ENCODE measurements at places on chromosomes 11 and 22. TPM values are rescaled to one million over a fixed set of nuclear protein-coding genes. Genes with fewer than 3 reads are reported as not detected.

DNA sequence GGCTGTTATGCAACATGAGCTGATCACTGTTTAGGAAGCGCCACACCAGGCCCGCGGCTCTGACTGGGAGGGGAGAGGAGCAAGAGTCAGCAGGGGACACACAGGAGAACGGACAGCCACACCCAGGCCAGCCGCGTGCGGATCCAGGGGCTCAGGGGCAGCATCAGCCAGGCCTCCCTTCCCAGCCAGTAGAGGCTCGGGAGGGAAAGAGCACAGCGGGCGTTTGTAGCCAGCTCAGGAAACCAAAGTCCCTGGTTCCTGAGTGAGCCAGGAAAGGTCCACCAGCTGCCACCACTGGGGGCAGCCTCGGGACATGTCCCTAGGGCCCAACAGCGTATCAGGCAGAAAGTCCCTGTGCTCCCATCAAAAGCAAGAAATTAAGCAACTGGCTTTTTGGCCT lies 71.8 kb upstream of the PITPNB start:
- DNase-seq, result peak; percentile 95
- H3K27me3 ChIP-seq, result no peaks in the 10 kb centered on the region
- H3K36me3 ChIP-seq, result no peaks in the 10 kb centered on the region
- no peak overlapping the region for H3K27ac ChIP-seq
- H3K4me3 ChIP-seq, result no peak overlapping the region

HTR3B gene
- not detected for total RNA-seq

DNA sequence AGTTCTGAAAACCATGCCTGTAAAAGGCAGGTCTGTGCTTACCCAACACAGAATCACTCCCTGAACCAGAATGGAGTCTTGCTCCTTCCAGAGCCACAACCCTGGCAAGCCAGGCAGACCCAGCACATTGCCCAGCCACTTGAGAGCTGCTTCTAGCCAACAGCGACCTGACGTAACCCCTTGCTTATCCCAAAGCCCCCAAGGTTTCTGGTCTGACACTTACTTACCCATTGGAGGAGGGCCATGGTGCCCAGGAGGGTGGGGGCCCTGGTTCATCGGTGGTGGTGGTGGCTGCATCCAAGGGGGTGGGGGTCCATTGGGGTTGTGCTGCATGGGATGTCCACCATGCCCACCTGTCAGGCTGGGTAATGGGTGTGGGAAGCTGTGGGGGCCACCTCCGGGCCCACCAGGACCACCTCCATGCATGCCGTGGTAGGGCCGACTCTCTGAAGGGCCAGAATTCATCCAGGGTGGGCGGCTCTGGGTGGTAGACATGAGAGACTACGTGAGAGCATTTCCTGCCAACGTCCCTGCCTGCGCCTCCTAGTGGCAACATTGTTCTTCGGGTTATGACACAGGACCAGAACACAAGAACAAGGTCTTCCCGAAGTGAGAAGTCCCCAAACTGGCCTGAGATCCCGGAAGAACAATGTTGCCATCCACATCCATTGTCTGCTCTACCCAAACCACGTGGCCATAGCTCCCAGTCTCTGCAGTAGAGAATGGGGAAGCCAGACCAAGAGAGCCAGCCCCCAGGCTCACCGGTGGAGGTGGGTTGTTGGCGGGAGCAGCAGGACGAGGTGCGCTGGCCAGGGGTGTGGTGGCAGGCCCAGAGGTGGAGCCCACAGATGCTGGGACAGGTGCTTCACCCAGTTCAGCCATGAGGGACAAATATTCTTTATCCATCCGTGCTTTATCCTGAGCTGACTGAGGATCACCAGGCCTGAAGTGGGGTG lies 7.8 kb upstream of the PYGM start:
- peaks cover 13% of the 10 kb centered on the region for H3K4me1 ChIP-seq
- no peak overlapping the region for H3K4me3 ChIP-seq
- H3K27me3 ChIP-seq, result no peaks in the 10 kb centered on the region
- H3K27ac ChIP-seq, result peak overlapping the region; percentile 9

C11orf65 gene
- 0.66 TPM for total RNA-seq

HPX gene
- 3.9 TPM for total RNA-seq

GRCh38 chr11:27193434-27194225 lies 153.0 kb downstream of the BBOX1 start:
- H3K27ac ChIP-seq, result no peak overlapping the region
- peak; percentile 4 for DNase-seq
- H3K36me3 ChIP-seq, result no peaks in the 10 kb centered on the region
- H3K4me1 ChIP-seq, result peaks cover 5% of the 10 kb centered on the region
- H3K4me3 ChIP-seq, result no peak overlapping the region
- H3K27me3 ChIP-seq, result no peaks in the 10 kb centered on the region

DNA sequence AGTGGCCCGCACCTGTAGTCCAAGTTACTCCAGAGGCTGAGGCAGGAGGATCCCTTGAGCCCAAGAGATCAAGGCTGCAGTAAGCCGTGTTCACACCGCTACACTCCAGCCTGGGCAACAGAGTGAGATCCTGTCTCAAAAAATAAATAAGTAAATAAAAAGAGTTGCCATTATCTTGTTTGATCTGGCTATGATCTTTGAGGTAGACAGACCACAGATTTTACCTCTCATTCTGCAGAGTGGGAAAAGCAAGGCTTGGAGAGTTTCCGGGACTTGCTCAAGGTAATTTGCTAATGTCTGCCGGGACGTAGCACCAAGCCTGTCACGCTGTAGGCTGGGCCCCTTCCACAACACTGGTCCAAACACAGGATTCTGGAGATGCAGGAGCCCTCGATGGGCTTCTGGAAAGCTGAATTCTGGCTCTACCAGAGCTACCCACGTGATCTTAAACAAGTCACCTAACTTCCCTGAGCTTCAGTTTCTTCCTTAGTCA lies 6.8 kb downstream of the GRAP2 start:
- no peak for DNase-seq
- no peaks in the 10 kb centered on the region for H3K4me1 ChIP-seq
- H3K27ac ChIP-seq, result no peak overlapping the region
- no peaks in the 10 kb centered on the region for H3K36me3 ChIP-seq

DNA sequence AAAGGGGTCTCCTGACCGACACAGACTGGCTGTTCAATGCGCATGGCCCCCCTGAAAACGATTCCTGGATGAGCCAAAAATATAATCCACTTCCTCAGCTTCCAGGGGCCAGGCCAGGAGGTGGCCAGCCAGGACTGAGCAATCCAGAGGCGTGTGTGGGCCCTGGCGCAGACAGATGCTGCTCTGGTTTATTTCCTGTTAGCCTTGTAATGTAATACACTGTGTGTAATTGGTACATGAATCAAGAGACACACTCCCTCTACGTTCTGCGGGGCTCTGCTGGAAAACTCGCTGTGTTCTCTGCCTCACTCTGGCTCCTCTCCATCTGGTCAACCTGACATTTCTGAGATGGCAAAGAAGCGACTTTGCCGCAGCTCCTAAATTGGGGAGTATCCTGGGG lies 26.3 kb upstream of the ISX start:
- peak; percentile 24 for DNase-seq
- no peaks in the 10 kb centered on the region for H3K36me3 ChIP-seq
- H3K4me1 ChIP-seq, result no peaks in the 10 kb centered on the region
- no peak overlapping the region for H3K27ac ChIP-seq

ANO5 gene
- 9.5 TPM for total RNA-seq

GRCh38 chr11:15266999-15267398 lies 152.3 kb downstream of the INSC start:
- H3K4me1 ChIP-seq, result no peaks in the 10 kb centered on the region
- H3K4me3 ChIP-seq, result no peak overlapping the region
- H3K27ac ChIP-seq, result no peak overlapping the region

KRTAP5-1 gene
- not detected for total RNA-seq

SULT4A1 gene
- total RNA-seq, result 14.2 TPM

- no peak for DNase-seq
- H3K36me3 ChIP-seq, result no peaks in the 10 kb centered on the region
- H3K27ac ChIP-seq, result no peak overlapping the region
- H3K4me3 ChIP-seq, result no peak overlapping the region
- H3K27me3 ChIP-seq, result no peaks in the 10 kb centered on the region
Observed at GRCh38 chr11:95760941-95761340, 28.6 kb downstream of the FAM76B start.

GRCh38 chr11:69381681-69382130 lies 87.8 kb downstream of the MYEOV start:
- no peak for DNase-seq
- H3K4me1 ChIP-seq, result no peaks in the 10 kb centered on the region
- no peak overlapping the region for H3K27ac ChIP-seq
- no peak overlapping the region for H3K4me3 ChIP-seq
- no peaks in the 10 kb centered on the region for H3K27me3 ChIP-seq

DNA sequence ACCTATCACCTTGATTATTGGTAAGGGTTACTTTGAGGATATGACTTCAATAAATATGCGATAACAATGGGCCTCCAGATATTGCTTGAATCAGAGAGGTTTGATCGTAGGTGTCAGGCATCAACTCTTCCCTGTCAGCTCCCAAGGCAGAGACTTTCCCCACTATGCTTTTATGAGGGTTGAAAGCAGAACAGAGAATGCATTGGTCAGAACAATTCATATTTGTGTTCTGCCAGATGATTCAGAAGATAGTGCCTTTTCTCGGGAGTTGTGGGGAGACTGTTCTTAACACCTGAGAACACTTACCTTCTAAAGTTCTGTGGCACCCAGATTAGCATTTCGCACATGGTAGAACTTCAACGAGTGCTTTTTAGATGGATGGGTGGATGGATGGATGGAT lies 386.3 kb upstream of the CADM1 start:
- DNase-seq, result no peak
- no peaks in the 10 kb centered on the region for H3K36me3 ChIP-seq
- H3K27me3 ChIP-seq, result peaks cover 21% of the 10 kb centered on the region
- H3K4me3 ChIP-seq, result no peak overlapping the region

- H3K4me1 ChIP-seq, result no peaks in the 10 kb centered on the region
- no peak for DNase-seq
- H3K27ac ChIP-seq, result no peak overlapping the region
Observed at GRCh38 chr11:125036933-125037332, 26.2 kb upstream of the SLC37A2 start.

DNA sequence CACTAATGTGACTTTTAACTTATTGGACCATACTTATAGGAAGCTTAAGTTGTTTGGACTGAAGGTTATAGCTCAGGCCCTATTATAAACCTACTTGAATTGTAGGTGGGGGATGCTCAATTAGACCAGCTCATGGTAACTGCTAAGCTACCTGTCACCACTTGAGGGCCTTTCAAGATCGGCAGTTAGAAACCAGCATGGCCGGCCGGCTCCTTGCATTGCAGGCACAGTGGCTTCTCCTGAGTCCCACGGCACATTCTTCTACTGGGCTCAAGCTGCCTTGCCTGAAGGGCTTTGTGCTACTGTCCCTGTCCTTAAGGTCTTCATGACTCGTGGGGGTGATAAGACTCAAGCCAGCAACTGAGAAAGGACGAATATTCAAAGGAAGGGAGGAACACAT lies 70.8 kb downstream of the TBC1D22A start:
- peaks cover 45% of the 10 kb centered on the region for H3K36me3 ChIP-seq
- peak; percentile 87 for DNase-seq
- H3K4me3 ChIP-seq, result no peak overlapping the region
- no peaks in the 10 kb centered on the region for H3K27me3 ChIP-seq
- no peak overlapping the region for H3K27ac ChIP-seq

Data from endodermal cell (in vitro differentiated cells).